ENCODE measurements at places on chromosomes 1 and 21.
A peak's percentile ranks its signal among the peaks of the same experiment; 100 is the strongest.

DNA sequence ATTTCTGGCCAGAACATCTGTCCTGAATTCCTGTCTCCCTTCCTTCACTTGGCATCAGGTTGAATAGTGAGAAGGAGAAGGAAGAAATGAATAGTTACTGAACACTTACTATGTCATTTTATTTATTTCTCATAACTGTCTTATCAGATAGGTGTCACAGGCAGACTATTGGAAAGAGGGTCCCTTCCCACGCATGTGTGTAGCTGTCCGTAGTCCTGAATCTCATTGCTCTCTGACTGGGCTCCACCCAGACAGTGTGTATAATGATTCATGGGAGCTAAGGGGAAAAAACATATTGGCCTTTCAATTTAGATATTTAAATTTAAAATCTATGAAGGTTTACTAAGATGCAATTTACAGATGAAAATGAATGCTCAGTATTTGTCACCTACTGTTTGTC, 86.1 kb downstream of the OMA1 start:
- peak; percentile 48 for DNase-seq

DNA sequence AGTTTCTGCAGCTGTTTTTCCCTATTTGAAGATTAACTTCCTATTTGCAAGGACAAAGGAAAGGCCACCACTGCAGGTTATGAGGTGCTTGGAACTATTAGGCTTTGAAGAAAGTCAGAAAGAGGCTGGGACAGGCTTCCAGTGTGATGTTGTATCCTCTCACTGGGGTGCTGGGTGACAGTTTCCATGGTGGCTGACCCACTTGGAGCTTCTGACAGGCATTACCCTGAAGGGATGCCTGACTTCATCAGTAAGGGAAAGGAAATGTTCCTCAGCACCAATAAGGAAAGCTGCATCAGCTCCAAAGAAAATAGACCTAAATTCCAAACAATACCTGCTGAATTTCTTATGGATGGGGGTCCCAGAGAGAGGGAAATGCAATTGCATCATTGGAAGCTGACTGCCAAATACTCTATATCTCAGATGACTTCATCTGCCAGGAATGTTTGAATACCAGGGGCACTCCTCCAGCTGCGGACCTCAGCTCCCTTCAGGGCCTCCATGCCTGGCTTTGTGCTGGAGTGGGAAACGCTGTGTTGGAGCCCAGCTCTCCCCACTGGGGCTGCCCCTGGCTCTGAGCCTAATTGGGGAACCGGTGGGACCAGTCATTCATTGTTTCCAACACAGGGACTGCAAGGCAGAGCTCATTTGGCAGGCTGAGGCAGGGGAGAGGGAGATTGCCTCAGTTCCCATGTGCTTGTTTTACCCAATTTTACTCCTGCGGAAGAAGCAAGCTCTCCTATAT, 76.6 kb downstream of the RGL1 start:
- DNase-seq = peak; percentile 61

- DNase-seq = peak; percentile 86
These were observed 53.2 kb upstream of the LYST start for GRCh38 chr1:235919833-235920441.

- DNase-seq = no peak
These were observed 64.6 kb downstream of the TOR3A start for GRCh38 chr1:179146476-179146875.

DNA sequence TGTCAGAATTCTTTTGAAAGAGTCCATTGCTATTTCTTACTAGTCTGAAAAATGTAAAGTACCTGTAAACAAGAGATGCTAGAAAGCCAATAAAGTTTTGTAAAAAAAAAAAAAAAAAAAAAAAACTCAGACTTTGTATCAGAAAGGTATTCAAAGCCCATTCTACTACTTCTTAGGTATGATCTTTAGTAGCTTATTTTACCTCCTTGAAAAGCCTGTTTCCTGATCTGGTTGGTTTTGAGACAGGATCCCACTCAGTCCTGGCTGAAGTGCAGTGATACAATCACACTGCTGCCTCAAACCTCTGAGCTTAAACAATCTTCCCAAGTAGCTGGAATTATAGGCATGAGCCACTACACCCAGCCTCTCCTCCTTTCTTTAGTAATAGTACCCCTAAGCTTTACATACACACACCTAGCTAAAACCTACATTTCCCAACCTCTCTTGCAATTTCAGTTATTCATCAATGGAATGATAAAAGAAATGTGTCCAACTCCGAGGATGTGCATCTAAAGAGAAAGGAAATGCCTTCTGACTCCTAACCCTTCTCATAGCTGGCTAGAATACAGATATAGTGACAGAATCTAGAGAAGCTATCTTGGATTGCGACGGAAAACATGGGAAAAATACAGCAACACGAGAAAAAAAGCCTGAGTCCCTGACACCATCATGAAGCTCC, 30.6 kb downstream of the EPS15 start:
- no peak for DNase-seq

GRCh38 chr1:248810000-248810726, 15.6 kb downstream of the SH3BP5L start:
- DNase-seq = no peak

DNA sequence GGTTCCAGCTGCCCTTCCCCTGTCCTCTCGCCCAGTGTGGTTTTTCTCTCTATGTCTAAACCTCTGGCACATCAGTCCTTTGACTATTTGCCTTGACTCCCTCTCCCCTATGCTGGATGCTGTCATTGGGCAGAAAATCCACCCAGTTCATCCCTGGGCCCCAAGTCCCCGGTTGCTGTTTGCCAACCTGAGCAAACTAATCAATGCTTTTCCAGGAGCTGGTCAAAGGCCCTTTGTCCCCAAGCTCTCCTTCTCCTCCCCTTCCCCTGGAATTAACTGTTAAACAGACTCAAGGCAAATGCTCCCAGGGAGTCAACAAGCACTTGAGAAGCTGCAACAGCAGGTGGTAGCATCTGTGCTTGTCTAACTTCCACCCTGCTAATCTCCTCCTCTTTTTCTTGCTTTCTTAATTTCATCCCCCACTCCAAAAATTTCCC, 102.7 kb downstream of the LMX1A start:
- no peak for DNase-seq

DNA sequence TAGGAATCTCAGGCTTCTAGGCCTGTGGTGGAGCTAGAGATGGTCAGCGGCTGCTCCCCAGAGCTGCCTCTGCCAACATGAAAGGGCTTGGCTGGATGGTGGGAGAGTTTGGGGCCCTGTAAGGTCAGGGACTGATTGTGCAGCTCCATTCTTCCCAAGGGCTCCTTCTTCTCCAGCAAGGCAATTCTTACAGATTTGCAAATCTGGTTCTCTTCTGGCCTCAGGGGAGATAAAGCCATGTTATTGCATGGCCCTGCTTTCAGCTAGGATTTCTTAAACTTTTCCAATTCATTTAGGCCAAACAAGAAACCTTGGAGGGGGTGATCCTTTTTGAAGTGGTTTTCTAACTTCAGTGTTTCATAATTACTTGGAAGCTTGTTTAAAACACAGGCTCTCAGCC, 213.4 kb downstream of the PRDM2 start:
- DNase-seq = no peak

GRCh38 chr1:3373175-3373574, 81.3 kb upstream of the ARHGEF16 start:
- no peak for DNase-seq

DNA sequence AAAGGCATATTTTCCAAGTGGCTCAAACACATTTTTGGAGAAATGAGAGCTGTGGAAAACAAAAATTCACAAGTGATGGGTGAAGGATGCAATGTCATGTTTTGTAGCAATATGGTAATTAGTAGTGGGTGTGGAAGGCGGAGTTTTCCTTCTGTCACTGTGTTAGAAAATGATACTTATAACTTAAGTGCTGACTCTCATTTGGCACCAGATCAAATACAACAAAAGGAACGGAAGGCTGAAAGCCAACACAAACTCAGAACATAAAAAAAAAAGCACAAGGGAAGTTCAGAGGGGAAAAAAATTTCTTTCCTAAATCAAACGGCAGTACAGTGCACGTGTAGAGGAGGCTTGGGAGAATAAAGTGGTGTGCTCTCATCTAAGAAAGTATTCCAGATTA, at the start of gene TNFSF18:
TNFSF18 (minus strand) TSS at position 77 of the 400 bp plus-strand sequence; CDS start at position 32, 45 bp downstream.
- DNase-seq = peak; percentile 83

DNA sequence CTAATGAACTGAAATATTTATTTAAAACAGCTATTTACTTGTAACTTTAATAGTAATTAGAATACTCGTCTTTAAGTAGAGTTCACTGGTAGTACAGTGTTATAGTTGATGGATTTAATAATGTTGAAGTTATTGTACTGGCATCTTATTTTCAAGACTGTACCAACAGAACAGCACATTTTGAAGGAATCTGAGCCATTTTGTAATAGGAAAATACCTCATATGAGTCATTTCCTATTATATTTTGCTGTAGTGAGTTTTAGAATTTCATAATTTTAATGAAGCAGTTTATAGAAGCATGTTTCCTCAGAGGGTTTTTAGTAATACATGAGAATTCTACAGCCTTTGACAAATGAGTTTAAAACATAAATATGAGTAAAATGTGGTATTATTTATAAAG, 258.3 kb downstream of the OLFM3 start:
- DNase-seq = peak; percentile 12

DNA sequence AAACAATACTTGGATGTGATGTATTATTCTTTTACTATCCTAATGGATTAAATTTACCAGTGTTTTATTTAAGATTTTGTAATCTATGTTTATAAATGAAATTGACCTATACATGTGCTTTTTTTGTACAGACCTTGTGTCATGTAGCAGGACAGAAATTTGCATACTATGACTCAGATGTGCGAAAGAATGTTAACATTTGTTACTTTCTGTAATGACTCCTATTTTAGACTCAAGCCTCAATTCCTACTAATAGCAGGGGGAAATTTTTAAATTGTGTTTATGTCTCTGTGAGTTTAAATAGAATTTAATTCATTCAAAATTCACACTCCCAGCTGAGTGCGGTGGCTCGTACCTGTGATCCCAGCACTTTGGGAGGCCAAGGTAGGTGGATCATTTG, 21.8 kb upstream of the RIMKLA start:
- DNase-seq = no peak

GRCh38 chr1:207670997-207671396, 26.1 kb downstream of the CR1L start:
- no peak for DNase-seq

GRCh38 chr21:44519346-44520325, 20.4 kb downstream of the KRTAP10-1 start:
- no peak for DNase-seq

DNA sequence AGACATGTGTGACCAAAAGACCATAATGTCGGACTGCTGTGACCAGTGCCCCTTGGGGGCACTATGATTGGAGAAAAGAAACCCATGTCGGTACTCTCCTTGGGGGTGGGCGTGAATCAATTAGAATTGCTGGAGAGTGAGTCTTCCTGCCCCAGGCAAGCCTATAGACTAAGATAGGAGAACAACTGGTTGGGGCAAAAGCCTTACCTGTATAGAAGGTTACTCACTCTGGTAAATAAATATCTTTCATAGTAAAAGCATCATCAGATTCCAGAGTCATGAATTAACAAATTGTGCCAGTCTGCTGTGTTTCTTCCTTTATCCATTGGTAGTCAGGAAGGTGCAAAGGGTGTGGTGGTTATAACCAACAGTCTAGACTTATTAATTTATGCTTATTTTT, 2.9 kb upstream of the PTGFRN start:
- no peak for DNase-seq

- no peak for DNase-seq
These were observed 569.0 kb downstream of the DPYD start for GRCh38 chr1:97351846-97352245.

GRCh38 chr21:18840239-18840638, 436.7 kb upstream of the TMPRSS15 start:
- no peak for DNase-seq

GRCh38 chr1:225928186-225929175, 4.4 kb upstream of the PYCR2 start:
- no peak for DNase-seq

DNA sequence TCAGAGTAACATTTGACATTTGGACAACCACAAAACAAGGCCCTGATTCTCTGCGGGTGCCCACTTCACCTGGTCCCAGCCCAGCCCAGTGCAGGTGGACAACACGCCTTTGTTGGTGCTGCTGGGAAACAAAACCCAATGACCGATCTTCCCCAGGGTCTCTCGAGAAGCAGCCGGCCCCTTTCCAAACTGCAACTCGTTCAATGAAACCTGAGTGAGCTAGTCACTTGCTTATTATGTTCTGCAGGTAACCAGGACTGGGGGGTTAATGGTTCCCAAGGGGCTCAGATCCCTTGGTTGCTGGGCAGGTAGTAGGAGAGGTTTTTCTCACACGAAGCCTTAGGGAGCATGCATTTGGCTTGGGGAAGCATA, 42.9 kb downstream of the ABCG1 start:
- DNase-seq = no peak

- DNase-seq = no peak
These were observed 64.0 kb downstream of the PRDM2 start for GRCh38 chr1:13763991-13764390.

- peak; percentile 58 for DNase-seq
These were observed 70.3 kb upstream of the RGL1 start for GRCh38 chr1:183734543-183735036.

Data from foreskin fibroblast (primary cell).